ENCODE measurements at places on chromosomes 3 and 15. TPM values are rescaled to one million over a fixed set of nuclear protein-coding genes. Genes with fewer than 3 reads are reported as not detected.

EPHA6 gene
- not detected for total RNA-seq

EPHA3 gene
- 0.71 TPM for total RNA-seq

DNAJB11 gene
- total RNA-seq = 10.3 TPM

NOX5 gene
- total RNA-seq = not detected

CACNA2D2 gene
- total RNA-seq = 0.94 TPM

CMTM8 gene
- total RNA-seq = 4.2 TPM

MYZAP gene
- 2.6 TPM for total RNA-seq

GPR149 gene
- total RNA-seq = not detected

NGRN gene
- total RNA-seq = 219 TPM

ITGB5 gene
- total RNA-seq = 49.8 TPM

PLS1 gene
- 0.24 TPM for total RNA-seq

NPAP1 gene
- total RNA-seq = not detected

POLQ gene
- 0.13 TPM for total RNA-seq

DLEC1 gene
- total RNA-seq = not detected

DALRD3 gene
- total RNA-seq = 7.5 TPM

XYLB gene
- 1.3 TPM for total RNA-seq

MUSTN1 gene
- 1,130 TPM for total RNA-seq

HDC gene
- 0.97 TPM for total RNA-seq

BCL2A1 gene
- total RNA-seq = not detected

OCA2 gene
- 0.17 TPM for total RNA-seq

FANCD2OS gene
- not detected for total RNA-seq

GOLGA8J gene
- total RNA-seq = 0.34 TPM

LPP gene
- 54.5 TPM for total RNA-seq

C3orf20 gene
- total RNA-seq = not detected

GTPBP8 gene
- total RNA-seq = 26.3 TPM

HRH1 gene
- total RNA-seq = 1.4 TPM

TMEM266 gene
- 3.2 TPM for total RNA-seq

ACVR2B gene
- 3.4 TPM for total RNA-seq

DUOXA1 gene
- total RNA-seq = not detected

CHAC1 gene
- total RNA-seq = 14.9 TPM

PAK2 gene
- 79.4 TPM for total RNA-seq

BFSP2 gene
- total RNA-seq = not detected

TF gene
- total RNA-seq = 2.8 TPM

ACAD9 gene
- 35.4 TPM for total RNA-seq

MYO5C gene
- total RNA-seq = 3.0 TPM

SLC2A2 gene
- total RNA-seq = not detected

ACTC1 gene
- 219 TPM for total RNA-seq

KNG1 gene
- not detected for total RNA-seq

TLE3 gene
- total RNA-seq = 19.6 TPM
